Fibroblast of mammary gland (primary cell): ENCODE measurements at places on chromosomes 4 and X.

- DNase-seq = no peak
These were observed 2.5 kb upstream of the TMEM154 start for GRCh38 chr4:152682143-152682941.

DNA sequence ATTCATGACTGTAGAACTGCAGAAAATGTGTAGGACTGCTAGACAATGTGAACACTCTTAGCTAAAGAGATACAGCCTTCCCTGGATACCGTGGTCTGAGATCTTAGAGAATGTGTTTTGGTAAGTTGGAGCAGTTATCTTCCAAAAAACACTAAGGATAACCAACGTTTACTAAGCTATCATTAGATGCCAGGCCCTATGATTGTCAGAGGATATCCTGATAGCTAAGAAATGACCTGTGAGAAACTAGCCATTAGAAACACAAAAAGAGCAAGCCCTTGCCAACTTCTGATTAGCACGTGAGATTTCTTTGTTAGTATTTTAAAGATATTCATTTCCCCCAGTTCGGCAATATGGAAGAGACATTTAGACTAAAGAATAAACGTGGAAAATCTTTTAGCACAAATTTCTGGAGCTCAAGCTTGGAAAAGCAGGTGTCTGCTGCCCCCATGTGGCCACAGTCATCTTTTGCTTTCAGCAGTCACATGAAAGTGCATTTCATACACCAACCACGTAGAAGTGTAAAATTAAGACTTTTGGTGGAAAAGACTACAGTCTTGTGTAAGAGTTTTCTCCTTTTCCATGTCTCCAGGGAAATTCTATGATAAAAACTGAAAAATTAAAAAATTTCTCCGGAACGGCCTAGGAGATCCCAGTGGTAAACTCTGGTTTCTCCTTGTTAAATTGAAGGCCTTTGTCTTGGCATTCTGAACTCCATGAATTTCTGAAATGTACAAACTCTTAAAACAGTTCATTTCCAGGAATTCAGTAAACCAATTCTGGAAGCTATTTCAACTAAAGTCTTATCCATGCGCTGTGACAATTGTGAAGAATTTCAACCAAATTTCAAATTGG lies 136.4 kb downstream of the ZNF674 start:
- peak; percentile 81 for DNase-seq

DNA sequence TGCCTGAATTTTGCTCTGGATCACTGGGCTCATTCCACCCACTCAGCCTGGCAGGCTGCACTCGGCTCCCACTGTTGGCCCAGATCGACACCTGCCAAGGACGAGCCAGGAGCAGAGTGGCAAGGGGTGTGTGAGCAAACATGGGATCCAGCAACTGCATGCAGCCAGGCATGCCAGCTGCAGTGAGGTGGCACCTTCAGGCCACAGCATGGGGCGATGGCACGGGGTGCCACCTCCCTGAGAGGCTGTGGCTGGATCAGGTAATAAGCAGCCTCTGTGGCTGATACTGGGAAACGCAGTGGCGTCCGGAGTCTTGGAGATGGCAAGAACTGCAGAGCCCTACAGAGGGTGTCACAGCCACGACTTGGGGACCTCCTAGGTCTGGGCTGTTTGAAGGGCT lies 244.5 kb upstream of the FSTL5 start:
- no peak for DNase-seq

GRCh38 chr4:183186813-183187212 lies 87.8 kb downstream of the WWC2 start:
- DNase-seq = no peak

GRCh38 chrX:39613482-39613995 lies 484.2 kb downstream of the BCOR start:
- no peak for DNase-seq

GRCh38 chrX:43456063-43456462 lies 200.0 kb upstream of the MAOA start:
- DNase-seq = no peak

GRCh38 chr4:121656269-121656641 lies 40.5 kb downstream of the ANXA5 start:
- DNase-seq = peak; percentile 84

- no peak for DNase-seq
These were observed 82.0 kb downstream of the IRF2 start for GRCh38 chr4:184392316-184392715.

DNA sequence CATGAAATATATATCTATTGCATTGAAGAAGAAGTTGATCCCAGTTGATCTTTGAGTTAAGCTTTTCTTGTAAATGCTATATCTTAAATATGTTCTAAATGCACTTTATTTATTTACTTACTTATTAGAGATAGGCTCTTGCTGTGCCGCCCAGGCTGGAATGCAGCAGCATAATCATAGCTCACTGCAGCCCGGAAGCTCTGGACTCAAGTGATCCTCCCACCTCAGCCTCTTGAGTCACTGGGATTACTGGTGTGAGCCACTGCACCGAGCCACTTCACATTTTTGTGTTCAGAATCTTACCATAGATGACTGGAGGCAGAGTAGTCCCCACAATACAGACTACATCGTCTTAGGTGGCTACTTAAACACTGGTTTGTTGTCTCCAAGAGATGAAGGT lies 324.3 kb upstream of the SLIT2 start:
- no peak for DNase-seq

- no peak for DNase-seq
These were observed 10.0 kb downstream of the ADAM29 start for GRCh38 chr4:174928174-174928573.

DNA sequence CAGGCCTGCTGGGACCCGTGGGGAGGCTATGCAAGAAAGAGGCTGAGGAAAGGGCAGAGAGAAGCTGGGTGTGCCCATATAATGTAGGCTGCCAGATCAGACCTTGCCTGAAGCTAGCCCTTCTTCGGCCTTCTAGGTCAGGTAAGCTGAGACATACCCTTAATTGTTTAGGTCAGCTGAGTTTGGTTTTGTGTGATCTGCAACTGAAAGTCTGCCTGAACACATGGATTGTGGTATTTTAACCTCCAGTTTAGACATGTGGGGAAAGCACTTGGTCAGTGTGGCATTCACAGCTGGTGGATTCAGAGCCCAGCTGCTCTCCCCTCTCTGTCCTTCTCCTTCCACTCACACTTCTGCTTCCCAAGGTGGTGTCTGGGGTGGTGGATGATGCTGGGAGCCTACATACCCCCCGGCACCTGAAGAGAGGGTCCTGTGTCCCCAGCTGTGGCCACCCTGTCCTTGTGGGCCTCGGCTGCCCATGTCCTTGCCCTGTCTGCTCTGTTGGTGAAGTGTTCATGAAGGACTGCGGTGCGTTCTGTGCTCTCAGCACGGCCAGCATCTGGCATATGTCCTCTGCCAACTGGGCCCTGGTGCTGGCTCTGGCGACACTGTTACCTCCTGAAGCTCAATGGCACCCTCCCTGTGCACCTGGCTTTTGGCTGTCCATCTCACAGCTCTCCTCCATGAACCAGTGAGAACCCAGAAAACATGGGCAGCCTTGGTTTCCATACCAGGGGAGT lies 82.1 kb downstream of the NAT8L start:
- DNase-seq = no peak

DNA sequence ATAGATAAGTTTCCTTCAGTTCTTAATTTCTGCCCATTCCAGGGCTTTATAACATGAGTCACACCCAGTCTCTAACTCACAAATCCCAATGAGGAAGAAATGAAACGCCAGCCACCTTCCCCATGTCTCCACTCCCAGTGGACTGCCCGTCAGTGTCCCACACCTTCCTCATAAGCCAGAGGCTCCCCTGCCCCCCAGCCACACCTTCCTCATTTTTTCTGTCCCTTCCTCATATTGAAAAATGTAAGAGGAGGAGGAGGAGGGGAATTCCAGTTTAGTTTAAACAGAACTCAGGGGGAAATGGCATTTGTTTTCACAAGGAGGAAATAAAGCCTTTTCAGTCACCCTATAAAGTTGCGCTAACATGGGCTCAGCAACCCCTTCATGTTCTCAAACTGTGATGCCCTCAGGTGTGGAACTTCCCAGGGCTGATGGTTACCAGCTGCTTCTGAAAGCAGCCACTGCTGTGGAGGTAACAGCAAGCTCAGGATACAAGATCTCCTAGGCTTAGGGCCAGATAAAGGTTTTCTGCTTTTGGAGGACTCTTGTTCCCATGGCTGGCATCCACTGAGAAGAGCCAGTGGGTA lies 97.8 kb downstream of the PARM1 start:
- no peak for DNase-seq

- no peak for DNase-seq
These were observed 90.3 kb upstream of the FRG1 start for GRCh38 chr4:189850239-189850856.

DNA sequence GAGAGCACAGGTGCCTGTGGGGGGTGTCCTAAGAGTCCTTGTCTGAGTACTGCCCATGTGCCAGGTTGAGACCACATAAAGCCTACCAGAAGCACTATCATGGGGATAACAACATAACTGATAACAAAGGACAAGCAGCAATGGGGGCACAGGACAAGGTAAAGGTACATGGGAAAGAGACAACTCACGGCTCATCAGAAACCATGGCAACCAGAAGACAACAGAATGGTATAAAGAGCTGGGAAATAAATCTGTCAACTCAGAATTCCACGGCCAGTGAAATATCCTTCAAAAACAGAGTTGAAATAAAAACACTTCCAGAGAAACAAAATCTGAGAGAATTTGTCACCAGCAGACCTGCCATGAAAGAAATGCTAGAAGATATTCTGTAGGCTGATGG lies 20.0 kb downstream of the CENPU start:
- DNase-seq = no peak

GRCh38 chrX:113962343-113962742 lies 621.5 kb upstream of the HTR2C start:
- no peak for DNase-seq

DNA sequence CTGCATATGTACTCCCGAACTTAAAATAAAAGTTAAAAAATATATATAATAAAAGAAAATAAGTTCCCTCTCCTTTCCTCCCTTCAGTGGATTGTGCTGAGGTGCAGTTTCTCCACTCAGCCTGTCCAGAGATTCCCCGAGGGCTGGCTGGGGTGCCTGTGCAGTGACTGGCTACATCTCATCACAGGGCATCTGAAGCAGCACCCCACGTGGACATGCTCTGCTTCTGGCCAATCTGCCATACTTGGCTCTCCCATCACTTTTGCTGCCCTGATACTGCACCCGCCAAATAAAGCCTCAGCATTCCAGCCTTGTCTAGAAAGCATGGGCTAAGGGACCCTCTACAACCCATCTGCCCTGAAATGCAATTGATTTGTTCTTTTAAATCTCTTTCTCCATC lies 11.1 kb upstream of the MGST2 start:
- no peak for DNase-seq

- no peak for DNase-seq
These were observed 28.2 kb downstream of the FHDC1 start for GRCh38 chr4:152964335-152964734.

GRCh38 chr4:131348263-131348662 lies 1800.8 kb upstream of the PCDH10 start:
- no peak for DNase-seq

GRCh38 chr4:42080306-42080705 lies 72.1 kb downstream of the BEND4 start:
- DNase-seq = no peak

DNA sequence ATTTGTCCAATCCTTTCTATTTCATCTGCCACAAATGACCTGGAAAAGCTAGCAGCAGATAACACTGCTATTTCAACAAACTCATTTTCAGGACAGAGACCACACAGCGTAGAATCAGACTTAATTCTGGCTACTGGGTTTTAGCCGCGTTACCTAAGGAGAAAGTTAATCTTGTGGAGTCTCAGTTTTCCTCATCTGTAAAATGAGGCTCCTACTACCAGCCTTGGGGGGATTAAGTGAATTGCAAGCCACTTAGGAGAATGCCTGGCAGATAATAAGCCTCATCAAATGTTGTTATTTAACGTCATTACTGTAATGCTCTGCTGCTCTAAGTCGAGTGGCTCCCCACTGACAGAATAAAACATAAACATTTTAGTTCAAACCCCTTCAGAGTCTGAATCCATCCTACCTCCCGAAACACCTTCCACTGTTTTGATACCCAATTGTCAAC lies 1.4 kb downstream of the CCNI start:
- no peak for DNase-seq

- no peak for DNase-seq
These were observed 59.0 kb upstream of the ATP8A1 start for GRCh38 chr4:42715807-42716482.

DNA sequence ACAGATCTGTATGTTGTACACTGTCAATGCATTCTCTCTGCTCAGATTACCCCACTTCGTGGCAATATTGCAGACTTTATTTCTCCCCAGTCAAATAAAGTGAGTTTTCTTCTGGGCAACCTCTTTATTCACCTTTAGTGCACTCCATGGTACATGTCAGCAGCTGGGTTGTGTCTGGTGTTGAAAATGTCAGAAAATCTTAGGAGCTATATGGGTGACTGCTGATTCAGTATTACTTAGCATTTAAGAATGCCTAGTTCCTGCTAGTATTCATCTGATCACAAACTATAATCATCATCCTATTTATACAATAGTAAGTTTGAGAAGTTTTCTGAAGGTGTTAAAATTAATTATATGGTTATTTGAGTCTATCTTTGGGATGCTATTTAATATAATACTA lies 112.5 kb downstream of the CFAP299 start:
- DNase-seq = no peak

DNA sequence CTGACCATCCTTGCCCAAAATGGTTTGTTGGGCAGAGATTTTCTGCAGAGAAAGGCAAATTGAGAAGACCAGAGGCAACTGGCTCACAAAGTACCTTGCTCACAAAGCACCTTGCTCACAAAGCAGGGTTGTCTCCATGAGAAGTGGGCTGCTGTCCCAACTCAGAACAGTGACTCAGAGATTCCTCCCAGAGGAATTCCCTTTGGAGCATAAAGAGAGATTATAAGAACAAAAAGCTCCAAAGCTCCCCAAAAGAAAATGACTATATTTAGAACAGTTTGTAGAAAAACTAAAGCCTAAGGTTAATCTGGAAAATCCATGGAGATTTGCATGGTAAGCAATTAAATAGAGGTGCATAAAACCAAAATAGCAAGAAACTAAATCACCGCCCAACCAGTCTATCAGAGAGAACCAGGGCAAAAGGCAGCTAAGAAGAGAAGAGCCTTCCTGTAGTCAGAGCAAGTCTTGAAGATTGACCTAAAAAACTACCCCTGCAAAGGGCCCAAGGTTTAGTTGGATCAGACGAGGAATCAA lies 731.4 kb downstream of the FAT4 start:
- peak; percentile 13 for DNase-seq

- DNase-seq = no peak
These were observed 579 bp downstream of the IL3RA start for GRCh38 chrX:1336948-1337779.

GRCh38 chr4:62544428-62544827 lies 1344.3 kb downstream of the ADGRL3 start:
- DNase-seq = peak; percentile 2

DNA sequence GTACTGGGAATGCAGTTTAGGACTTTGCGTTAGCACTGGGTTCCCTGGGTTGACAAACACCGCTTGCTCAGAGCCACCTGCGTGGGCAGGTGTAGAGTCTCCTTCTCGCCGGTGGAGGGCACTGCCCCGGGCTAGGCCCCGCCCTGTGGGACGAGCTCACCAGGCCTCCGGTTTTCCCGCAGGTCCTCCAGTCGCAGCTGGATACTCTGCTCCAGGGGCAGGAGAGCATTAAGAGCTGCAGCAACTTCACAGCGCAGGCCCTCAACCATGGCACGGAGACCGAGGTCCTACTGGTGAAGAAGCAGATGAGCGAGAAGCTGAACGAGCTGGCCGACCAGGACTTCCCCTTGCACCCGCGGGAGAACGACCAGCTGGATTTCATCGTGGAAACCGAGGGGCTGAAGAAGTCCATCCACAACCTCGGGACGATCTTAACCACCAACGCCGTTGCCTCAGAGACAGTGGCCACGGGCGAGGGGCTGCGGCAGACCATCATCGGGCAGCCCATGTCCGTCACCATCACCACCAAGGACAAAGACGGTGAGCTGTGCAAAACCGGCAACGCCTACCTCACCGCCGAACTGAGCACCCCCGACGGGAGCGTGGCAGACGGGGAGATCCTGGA lies 49.2 kb upstream of the MND1 start:
- no peak for DNase-seq
